ENCODE measurements at places on chromosomes 13 and 19.

DNA sequence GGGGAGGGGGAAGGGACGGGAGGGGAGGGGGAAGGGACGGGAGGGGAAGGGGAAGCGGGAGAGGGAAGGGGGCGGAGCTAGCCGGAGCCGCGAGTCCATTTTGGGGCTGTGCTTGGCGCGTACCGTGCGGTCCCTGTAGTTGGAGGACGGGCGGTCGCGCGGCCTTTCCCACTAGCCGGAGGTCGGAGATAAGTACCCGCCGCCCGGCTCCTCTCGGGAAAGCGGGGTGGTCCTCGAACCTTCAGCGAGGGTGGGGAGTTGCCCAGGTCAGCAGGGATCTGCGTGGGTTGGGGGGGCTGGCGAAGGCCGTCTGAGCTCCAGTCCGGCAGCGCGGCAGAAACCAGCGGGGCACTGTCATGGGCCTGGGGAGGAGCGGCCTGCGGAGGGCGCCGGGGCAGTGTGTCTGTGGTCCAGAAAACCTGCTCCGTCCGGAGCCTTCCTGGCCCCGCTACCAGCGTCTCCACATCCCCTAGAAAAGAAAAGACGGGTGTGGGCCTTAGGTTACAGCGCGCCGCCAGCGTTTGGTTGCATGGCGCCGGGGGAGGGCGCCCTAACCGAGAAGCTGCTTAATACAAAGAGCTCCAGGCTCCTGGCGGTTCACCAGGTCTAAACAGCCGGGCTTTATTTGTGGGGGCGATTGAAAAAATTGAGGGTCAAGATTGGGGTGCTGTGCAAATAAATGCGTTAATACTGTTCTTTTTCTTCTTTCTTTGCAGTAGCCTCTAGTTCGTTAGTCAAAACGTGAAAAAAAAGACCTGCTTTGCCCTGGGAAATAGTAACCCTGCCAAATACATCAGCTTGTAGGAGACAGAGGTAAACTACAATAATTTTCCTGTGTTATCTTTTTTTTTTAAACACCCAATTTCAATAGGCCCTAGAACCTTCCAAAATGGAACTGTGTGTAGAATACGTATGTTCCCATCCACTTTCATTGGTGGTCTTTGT is at the start of gene TRIM13:
Gene TRIM13, plus strand, starts transcription at position 92 of the 945 bp plus-strand sequence. CDS start 14,899 bp downstream, outside the sequence.
- DNase-seq: peak; percentile 67

- peak; percentile 18 for DNase-seq
Observed at GRCh38 chr13:42041011-42041683, 7.3 kb upstream of the DGKH start.

- no peak for DNase-seq
Observed at GRCh38 chr19:10464456-10464855, 38.7 kb downstream of the KEAP1 start.

GRCh38 chr13:89784161-89784809 is 1563.2 kb upstream of the MIR17HG start:
- no peak for DNase-seq

DNA sequence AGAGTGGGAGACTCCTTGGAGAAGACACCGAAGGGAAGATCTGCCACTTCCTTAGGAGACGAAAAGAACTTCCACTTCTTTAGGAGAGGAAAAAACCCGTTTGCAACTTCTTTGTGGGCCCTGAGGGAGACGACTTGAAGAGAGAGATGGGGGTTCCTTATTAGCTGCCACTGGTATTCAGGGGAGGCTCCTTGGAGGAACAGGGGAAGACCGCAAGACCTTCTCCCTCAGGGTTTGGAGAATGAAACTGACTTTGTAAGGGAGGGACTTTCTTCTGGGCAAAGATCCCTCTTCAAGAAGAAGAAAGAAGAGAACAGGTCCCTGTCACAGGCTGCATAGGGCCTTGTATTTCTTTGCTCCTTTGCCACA is 416 bp downstream of the BCKDHA start:
- DNase-seq: no peak

DNA sequence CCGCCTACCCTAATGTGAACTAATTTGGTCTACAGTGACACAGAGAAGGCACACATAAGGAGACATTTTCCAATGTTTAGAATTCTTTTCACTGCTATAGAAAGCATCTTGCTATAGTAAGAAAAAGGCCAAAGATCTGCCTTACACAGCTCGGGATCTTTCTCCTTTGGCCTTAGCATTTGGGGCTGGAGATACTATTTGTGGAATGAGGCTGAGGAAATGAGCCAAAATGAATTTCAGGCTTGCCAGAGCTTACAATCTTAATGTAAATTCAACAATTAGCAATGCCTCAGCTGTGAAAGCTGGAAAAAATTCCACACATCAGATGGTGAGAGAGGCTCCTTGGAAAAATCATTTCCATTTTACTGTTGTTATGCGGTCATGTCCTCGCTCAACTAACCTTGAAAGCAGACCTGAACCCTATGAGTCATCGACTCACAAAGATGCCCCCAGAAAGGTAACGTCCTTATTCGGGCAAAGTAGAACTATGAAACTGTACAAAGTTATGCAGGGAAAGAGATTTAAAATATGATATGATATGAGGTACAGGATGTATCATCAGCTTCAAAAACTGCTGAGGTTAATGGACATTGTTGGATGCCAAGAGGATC is 324.5 kb upstream of the NBEA start:
- no peak for DNase-seq

- DNase-seq: no peak
Observed at GRCh38 chr13:59963383-59963782, 200.3 kb downstream of the DIAPH3 start.

DNA sequence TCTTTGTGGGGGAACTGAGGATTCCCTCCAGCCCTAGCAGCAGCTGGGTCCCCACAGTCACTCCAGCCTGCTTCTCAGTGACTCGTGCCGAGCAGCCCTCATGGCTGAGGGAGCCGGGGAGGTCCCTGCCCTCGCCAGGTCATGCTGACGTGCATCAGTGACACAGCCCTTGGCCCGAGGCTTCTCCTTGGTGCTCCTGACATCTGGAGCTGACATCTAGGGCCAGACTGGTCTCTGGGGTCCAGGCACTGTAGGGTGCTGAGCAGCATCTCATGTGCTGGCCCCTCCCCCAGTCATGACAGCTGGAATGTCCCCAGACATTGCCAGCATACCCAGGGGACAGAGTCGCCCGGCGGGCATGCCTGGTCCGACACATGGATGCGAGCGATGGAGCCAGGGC is 14.4 kb downstream of the COMP start:
- no peak for DNase-seq

DNA sequence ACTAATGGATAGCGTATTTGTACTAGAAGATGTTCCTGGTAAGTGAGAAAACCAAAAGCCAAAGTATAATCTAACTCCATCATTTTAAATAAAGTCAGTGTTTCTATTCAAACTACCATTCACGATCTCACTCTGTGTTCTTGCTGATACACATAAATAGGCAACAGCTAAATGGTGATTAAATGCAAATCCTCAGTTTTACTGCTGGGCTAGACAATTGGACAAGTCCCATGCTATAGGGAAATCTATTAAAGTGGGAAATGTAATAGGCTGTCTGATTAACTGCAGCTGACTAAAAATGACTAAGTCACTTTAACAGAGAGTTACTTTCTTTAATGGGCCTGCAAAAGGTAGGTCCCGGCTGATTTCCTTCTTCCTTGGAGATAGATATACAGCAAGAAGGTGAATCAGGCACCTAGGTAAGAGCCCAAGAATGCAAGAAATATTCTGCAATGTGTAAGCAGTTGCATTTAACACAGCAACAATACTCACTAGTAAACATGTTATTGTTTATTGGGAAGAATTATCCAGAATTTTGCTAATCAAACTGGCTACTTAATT is 298.4 kb downstream of the SLITRK6 start:
- DNase-seq: no peak

DNA sequence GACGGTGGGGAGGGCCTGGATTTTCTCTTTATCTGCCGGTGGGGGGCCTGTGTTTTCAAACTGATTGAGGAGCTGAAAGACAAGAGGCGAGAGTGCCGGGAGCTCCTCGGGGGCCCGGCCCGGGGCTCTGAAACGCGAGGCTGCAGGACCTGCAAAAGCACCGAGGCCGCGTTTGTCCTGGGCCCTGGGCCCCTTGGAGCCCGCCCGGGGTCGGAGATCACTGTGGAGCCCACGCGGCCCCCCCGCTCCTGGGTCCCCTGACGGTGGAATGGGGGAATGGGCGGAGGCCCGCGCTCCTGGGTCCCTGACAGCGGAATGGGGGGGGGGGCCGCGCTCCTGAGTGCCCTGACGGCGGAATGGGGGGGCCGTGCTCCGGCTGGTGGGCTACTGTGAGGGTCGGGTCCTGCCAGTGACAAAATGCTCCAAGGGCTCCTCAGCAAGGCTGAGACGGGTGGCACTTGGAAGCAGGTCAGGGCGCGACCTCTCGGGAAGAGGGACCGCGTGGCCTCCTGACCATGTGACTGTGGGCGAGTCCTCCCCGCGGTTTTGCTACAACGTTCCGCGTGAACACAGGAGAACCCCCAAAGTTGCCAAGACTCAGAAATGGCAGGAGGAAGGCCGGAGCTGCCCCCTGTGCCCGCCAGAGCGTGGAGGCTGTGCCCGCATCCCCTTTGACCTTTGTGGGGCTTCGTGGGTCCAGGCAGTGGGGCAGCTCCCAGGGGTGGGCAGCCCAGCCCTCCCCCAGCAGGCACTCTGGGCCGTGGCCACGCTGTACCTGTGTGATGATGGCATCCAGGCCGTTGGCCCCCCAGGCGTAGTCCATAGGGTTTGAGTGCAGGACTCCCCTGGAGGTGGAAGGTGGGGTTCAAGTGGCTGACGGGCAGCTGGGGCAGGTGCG is 9.5 kb downstream of the FGF22 start:
- DNase-seq: no peak

GRCh38 chr13:95262837-95263384 is 38.3 kb downstream of the ABCC4 start:
- DNase-seq: no peak

DNA sequence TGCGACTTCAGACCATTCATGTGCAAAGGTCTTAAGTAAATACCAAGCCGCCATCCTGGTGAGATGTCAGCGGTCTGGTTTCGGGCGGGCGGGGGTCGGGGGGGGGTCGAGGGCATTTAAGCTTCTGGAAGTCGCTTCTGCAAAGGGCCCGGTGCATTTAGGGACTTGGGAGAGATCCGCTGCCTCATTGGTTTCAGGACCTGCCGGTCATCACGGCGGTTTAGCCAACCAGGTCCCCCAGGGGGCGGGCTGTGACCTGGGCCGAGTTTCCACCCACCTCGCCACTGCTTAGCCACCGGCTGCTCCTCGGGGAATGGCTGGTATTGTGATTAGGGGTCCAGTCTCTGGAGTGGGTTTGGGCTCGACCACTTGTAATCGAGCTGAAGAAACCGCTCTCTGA is 7.8 kb downstream of the ANKLE1 start:
- no peak for DNase-seq

- no peak for DNase-seq
Observed at GRCh38 chr19:4120559-4121272, 3.2 kb downstream of the MAP2K2 start.

- DNase-seq: no peak
Observed at GRCh38 chr13:63107179-63107943, 1691.7 kb upstream of the PCDH20 start.

GRCh38 chr13:50161052-50161451 is 145.8 kb downstream of the KCNRG start:
- DNase-seq: no peak

- DNase-seq: no peak
Observed at GRCh38 chr19:2033825-2034159, 17.3 kb downstream of the MKNK2 start.

- DNase-seq: no peak
Observed at GRCh38 chr19:48051335-48052033, 7.6 kb upstream of the CABP5 start.

GRCh38 chr13:51626749-51627148 is 42.5 kb downstream of the WDFY2 start:
- no peak for DNase-seq

Measured in T-helper 9 cell (primary cell).